ENCODE measurements at places on chromosomes 2 and 18.
A peak's percentile ranks its signal among the peaks of the same experiment; 100 is the strongest.

- peaks cover 14% of the 10 kb centered on the region for H3K27me3 ChIP-seq
- H3K27ac ChIP-seq: no peak within 1 kb of the TSS
- H3K4me3 ChIP-seq: peak within 1 kb of the TSS; percentile 81
- H3K4me1 ChIP-seq: peaks cover 13% of the 10 kb centered on the region
- no peak for DNase-seq
- H3K36me3 ChIP-seq: no peaks in the 10 kb centered on the region
Measured at GRCh38 chr18:657311-658000, at the start of gene TYMS. TYMS (plus strand) TSS chr18:657653; CDS start chr18:657743, 90 bp downstream.

DNA sequence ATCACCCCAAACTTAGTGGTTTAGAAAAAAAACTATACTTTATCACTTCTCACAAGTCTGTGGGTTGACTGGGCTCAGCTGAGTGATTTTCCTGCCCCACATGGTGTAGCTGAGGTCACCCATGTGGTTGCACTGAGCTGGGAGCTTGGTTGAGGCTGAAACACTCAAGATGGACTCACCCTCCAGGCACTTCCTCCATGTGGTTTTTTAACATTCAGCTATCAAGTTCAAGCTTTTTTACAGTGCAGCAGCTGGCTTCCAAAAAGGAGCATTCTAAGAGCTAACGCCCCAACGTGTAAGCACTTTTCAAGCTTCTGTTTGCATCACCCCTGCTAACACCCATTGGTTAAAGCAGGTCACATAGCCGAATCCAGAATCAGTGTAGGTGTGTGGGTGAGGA, 105.9 kb upstream of the CREB1 start:
- H3K4me3 ChIP-seq: no peak overlapping the region
- H3K36me3 ChIP-seq: no peaks in the 10 kb centered on the region
- H3K4me1 ChIP-seq: no peaks in the 10 kb centered on the region
- H3K27me3 ChIP-seq: no peaks in the 10 kb centered on the region

DNA sequence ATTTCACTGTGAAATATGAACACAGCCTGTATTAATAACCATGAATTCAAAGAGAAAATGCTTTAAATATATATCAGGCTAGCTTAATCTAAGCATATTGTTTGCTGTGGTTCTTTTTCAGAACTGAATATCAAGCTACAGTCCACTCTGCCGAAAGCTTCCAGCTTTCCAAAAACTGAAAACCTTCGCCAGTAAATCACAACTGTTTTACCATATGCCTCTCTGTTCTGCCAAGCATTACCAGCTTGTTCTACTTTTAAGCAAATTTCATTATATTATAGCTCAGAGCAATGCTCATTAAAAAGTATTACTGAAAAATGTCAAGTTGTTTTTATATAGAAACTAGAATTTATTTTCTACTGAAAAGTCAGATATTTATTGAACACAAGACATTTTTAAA, 277.4 kb downstream of the NRXN1 start:
- H3K4me1 ChIP-seq: no peaks in the 10 kb centered on the region
- no peak overlapping the region for H3K27ac ChIP-seq
- H3K36me3 ChIP-seq: no peaks in the 10 kb centered on the region
- no peak for DNase-seq

DNA sequence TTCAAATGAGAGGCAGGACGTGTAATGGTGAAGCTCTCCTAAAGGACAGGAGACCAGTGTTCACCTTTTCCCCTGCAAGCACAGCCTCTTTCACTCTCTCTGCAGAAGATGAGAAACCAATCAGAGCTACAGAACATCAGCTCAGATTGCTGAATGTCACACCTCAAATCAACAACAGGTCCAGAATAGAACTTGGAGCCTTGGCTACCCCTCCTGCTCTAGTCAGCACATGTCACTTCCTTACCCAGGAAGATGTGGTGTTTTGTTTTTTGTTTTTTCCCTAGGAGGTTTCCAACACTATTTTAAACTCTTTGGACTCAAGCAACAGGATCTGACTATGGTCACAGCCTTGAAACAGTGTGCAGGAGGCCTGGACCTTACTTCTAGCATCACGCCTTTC, 41.3 kb upstream of the PCBP1 start:
- DNase-seq: no peak
- H3K27me3 ChIP-seq: no peaks in the 10 kb centered on the region
- peaks cover 43% of the 10 kb centered on the region for H3K36me3 ChIP-seq
- no peaks in the 10 kb centered on the region for H3K4me1 ChIP-seq
- H3K4me3 ChIP-seq: no peak overlapping the region

- H3K4me1 ChIP-seq: no peaks in the 10 kb centered on the region
- no peaks in the 10 kb centered on the region for H3K27me3 ChIP-seq
- no peaks in the 10 kb centered on the region for H3K36me3 ChIP-seq
- H3K4me3 ChIP-seq: no peak overlapping the region
Measured at GRCh38 chr2:18297534-18298058, 262.9 kb downstream of the RDH14 start.

GRCh38 chr2:120775194-120775593, 39.5 kb downstream of the GLI2 start:
- H3K36me3 ChIP-seq: no peaks in the 10 kb centered on the region
- DNase-seq: no peak

- no peaks in the 10 kb centered on the region for H3K27me3 ChIP-seq
- no peak overlapping the region for H3K4me3 ChIP-seq
- DNase-seq: no peak
- no peaks in the 10 kb centered on the region for H3K36me3 ChIP-seq
- H3K4me1 ChIP-seq: peaks cover 20% of the 10 kb centered on the region
- H3K27ac ChIP-seq: no peak overlapping the region
Measured at GRCh38 chr2:197850882-197851450, 46.6 kb downstream of the PLCL1 start.

DNA sequence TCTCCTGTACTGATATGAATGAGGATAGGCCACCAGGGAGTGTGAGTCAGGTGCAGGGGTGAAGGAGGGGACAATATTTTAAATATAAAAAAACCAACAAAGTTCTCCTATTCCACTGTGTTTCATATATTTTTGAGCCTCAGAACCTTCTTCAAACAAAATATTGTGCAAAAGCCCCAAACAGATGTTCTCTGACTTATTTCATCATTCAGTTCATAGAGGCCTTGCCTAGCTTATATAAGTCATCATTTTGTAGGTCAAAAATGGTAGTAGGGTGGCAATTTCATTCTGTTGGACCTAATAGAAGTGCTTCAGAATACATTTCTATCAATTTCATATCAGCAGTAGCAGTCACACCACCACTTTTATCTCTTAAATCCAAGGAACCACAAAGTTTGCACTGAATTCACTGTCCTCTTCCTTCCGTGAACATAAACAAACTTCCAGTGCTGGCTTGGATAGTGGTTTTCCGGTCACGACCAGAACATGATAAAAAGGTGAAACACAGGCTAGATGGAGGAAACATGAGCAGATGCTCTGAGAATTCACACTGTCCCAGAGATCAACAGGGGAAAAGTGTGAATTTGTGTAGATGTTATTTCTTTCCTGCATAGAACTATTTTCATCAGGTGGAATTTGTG, 99.1 kb downstream of the EN1 start:
- H3K4me1 ChIP-seq: no peaks in the 10 kb centered on the region
- no peak for DNase-seq
- no peaks in the 10 kb centered on the region for H3K36me3 ChIP-seq
- H3K4me3 ChIP-seq: no peak overlapping the region

- DNase-seq: no peak
- no peaks in the 10 kb centered on the region for H3K27me3 ChIP-seq
- H3K4me1 ChIP-seq: peaks cover 4% of the 10 kb centered on the region
- H3K27ac ChIP-seq: no peak overlapping the region
- H3K36me3 ChIP-seq: no peaks in the 10 kb centered on the region
Measured at GRCh38 chr18:703213-703967, 9.0 kb downstream of the ENOSF1 start.

DNA sequence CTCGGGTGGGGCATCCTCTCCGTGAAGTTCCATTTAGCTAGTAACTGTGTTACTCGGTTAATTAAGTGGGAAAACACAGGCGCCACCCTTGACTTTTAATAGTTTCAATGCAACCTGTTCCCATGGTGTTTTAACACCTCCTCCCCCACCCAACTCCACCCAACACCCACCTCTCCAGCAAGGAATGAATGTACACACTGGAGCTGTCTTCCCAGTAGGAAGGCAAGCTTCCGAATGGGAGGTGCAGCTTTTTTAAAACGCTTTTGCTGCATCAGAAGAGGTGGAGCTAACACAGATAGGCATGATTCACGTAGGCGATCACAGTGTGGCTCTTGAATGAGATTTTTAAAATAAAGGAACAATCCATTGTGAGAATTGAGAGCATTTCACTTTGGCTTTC, 73.8 kb upstream of the AGAP1 start:
- no peak overlapping the region for H3K4me3 ChIP-seq
- no peaks in the 10 kb centered on the region for H3K4me1 ChIP-seq
- no peaks in the 10 kb centered on the region for H3K36me3 ChIP-seq
- no peak for DNase-seq
- H3K27ac ChIP-seq: no peak overlapping the region

DNA sequence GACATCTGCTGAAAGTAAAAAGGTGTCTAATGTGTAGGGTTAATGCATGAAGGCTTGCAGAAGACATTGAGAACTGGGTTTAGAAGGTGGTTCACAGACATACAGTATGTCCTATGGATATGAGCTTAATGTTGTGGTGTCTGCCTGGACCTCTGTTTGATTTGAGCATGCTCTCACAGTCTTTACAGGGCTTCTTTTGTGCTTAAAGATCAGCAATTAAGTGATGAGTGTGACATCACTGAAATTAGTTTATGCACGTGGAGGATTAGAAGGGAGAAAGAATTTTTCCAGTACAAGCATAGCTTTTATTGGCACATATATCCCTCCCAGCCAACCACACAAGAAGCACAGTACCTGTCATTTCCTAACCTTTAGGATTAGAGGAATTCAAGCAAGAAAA, 367.5 kb upstream of the RAB12 start:
- H3K27ac ChIP-seq: no peak overlapping the region
- DNase-seq: no peak
- H3K4me1 ChIP-seq: no peaks in the 10 kb centered on the region

- H3K36me3 ChIP-seq: peaks cover 39% of the 10 kb centered on the region
- H3K4me1 ChIP-seq: no peaks in the 10 kb centered on the region
- H3K27ac ChIP-seq: no peak overlapping the region
- H3K27me3 ChIP-seq: no peaks in the 10 kb centered on the region
- no peak for DNase-seq
Measured at GRCh38 chr18:46010676-46011075, 43.5 kb upstream of the EPG5 start.

DNA sequence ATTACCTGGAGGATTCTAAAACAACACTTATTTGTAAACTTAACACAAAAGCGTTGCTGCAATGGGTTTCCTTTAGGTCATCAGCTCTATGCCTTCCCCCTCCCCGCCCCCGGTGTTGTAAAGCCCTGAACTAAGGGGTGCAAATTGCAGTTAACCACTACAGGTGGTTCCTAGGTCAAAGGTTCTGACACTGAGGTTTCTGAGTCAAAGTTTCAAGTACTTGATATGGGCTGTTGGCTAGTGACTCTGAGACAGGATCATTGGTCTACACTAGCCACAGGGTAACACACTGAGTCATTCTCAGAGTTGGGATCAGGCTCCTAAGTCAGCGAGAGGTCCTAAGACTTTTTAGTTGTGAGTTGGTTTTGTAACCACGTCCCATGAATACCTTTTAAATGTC, 15.4 kb downstream of the IL1B start:
- H3K27me3 ChIP-seq: no peaks in the 10 kb centered on the region
- no peaks in the 10 kb centered on the region for H3K4me1 ChIP-seq
- no peak for DNase-seq
- no peak overlapping the region for H3K27ac ChIP-seq
- no peak overlapping the region for H3K4me3 ChIP-seq

DNA sequence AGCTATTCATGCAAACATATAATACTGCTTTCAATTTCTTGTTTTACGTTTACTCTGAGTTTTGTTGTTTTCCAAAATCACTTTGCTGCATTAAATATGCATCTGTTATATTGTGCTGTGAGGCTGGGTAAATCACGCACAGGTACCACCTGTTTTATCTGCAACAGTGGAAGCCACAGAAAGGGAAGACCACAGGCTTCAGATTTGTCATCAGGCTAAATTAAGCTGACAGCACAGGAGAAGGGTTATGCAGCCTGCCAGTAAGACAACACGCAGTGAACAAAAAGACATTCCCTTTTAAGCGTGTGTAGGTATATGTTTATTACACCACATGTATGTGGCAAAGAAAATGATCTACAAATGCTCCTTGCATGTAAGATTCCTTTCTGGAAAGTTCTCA, 38.2 kb downstream of the ZNF516 start:
- peaks cover 23% of the 10 kb centered on the region for H3K4me1 ChIP-seq
- H3K4me3 ChIP-seq: no peak overlapping the region
- no peak for DNase-seq
- H3K36me3 ChIP-seq: no peaks in the 10 kb centered on the region
- no peaks in the 10 kb centered on the region for H3K27me3 ChIP-seq
- no peak overlapping the region for H3K27ac ChIP-seq

DNA sequence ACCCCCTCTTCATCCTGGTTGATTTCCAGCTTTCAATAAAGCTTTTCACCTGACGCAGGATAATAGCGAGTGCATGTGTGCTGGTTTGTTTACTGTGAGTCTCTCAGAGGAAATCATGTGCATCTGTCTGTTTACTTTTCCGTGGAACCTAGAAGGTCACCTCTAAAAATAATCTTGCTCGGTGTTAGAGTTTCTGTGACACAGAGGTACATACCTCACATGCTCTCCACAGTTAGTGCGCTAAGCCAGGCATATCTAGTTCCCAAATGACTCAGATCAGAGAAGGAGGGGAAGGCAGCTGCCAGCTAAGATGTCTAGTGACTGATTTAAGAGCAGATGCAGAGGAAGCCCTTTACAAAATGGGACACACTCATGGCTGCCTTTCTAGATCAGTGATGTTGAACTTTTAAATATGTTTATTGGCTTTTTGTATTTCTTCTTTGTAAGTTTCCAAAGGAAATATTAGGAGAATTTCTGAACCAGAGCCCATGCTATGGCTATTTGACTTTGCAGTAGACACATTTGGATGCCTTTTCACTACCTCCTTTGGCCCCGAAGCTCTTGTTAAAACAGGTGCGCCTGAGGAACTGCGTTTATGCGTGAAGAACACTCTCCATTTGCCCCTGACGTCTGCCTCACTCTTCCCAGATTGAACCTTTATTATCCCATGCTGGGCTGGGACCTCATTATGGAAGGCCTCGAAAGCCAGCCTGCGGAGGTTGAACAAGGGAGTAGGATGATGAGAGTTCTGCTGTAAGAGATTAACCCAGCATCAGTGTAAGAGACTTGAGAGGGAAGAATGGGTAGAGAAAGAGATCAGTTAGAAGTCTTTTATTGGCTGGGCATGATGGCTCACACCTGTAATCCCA, 145.6 kb downstream of the FAM161A start:
- DNase-seq: no peak
- no peaks in the 10 kb centered on the region for H3K27me3 ChIP-seq
- H3K4me3 ChIP-seq: no peak overlapping the region
- no peak overlapping the region for H3K27ac ChIP-seq
- H3K4me1 ChIP-seq: no peaks in the 10 kb centered on the region
- H3K36me3 ChIP-seq: no peaks in the 10 kb centered on the region

GRCh38 chr2:216030216-216030615, 16.9 kb upstream of the MREG start:
- no peaks in the 10 kb centered on the region for H3K27me3 ChIP-seq
- no peaks in the 10 kb centered on the region for H3K4me1 ChIP-seq
- no peak for DNase-seq

GRCh38 chr2:101140978-101141655, 10.1 kb downstream of the TBC1D8 start:
- H3K27ac ChIP-seq: peak overlapping the region; percentile 45
- peaks cover 11% of the 10 kb centered on the region for H3K4me1 ChIP-seq
- no peak for DNase-seq
- no peak overlapping the region for H3K4me3 ChIP-seq
- H3K27me3 ChIP-seq: no peaks in the 10 kb centered on the region

GRCh38 chr2:9945596-9945995, 5.9 kb upstream of the GRHL1 start:
- H3K4me1 ChIP-seq: peaks cover 6% of the 10 kb centered on the region
- no peak overlapping the region for H3K27ac ChIP-seq
- DNase-seq: no peak
- peaks cover 10% of the 10 kb centered on the region for H3K27me3 ChIP-seq
- H3K36me3 ChIP-seq: no peaks in the 10 kb centered on the region
- no peak overlapping the region for H3K4me3 ChIP-seq
